ENCODE measurements at places on chromosomes 3 and 15.

DNA sequence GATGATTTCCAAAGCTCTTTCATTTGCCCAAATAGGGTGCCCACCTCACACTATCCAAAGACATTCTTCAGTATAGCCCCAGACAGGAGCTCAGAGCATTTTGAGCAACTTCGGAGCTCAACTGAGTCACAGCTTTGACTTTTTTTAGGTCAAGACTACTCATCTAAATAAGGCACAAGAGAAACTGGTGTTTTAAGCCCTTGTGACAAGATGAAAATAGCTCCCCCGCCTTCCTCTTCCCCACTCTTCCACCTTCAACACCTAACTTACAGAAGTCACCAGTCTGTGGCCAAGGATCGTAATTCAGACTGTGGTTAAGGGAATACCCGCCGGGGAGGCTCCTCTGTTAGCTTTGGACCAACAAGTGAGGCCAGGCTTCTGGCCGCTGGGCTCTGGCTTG is 60.4 kb upstream of the CA12 start:
- DNase-seq: no peak

GRCh38 chr3:23740517-23740965 is 65.2 kb upstream of the UBE2E1 start:
- DNase-seq: no peak

DNA sequence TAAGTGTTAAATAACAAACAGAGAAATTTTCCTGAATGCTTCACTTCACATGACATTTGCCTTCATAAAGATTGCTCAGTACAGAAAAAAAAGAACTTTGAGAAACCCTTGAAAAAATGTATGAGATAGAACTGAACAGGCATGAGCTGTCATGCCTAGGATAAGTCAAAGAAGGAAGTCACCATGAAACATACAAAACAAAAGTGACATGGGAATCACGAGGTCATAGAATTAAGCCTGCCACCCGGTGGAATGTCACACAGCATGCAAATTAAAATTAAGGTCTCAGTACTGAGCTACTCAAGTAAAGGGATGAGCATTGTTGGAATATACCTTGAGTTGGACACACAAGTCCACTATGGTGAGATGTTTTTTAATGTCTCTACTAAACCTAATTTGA is 652.5 kb upstream of the NECTIN3 start:
- no peak for DNase-seq

DNA sequence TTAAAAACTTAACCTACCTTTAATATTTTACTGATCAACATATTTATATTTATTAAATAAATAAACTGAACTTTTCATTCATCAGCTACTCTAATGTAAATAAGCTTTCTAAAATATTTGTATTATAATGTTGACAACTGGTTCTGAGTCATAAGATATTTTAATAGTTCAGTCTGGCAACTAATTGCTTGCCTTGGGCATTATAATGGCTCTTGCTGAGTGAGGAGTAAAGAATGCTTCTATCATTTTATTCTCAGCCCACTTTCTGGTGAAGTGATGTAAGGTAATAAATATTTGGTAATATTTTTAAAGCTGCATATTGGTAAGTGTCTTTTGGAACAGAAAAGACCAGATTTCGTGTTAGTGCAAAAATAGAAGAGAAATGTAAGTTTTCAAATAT is 81.5 kb downstream of the DIPK2A start:
- DNase-seq: no peak

DNA sequence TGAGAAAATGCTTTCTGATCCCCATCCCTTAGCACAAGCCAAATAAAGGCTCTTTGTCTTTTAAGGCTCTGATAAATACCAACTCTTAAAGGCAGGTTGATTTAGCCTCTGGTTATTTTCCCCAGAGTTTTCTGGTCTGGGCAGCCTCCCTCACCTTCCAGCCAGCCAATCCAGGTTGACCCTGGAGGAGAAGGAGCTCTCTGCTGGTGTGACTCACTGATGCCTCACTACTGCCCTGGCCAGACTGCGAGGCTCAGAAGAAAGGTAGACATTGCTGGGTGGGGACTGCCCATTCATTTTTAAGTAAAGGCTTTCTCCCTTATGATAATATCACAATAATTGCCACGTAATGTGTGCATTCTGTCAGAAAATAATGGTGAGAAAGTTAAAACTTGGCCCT is 37.1 kb downstream of the SLCO3A1 start:
- no peak for DNase-seq

DNA sequence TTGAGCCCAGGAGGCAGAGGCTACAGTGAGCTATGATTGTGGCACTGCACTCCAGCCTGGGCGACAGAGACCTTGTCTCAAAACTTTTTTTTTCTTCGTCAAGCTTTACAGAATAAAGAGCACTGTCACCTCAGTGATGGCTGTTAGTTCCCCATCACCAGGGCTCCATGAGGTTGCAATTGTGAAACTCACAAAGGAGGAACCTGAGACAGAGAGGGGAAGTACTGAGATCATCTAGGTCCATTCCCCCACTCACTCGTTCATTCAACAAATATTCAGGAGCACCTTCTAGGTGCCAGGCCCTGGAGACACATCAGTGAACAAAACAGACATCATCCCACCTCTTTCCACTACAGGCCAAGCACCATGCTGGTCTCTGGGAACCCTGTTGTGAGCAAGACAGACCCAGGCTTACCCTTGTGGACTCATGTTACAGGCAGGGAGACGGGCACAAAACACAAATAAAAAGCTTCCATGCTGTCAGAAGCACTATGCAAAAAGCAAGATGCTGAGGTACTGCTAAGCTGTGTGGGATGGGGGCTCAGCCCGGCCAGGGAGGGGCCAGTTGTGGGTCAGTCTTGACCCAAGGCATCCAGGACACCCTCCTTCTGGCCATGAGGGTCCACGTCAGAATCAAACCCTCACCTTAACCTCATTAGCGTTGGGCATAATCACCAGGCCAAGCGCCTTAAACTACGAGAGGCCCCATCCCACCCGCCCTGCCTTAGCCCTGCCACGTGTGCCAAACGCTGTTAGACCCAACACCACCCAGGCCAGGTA is 2.1 kb upstream of the RHO start:
- no peak for DNase-seq

- no peak for DNase-seq
These were observed 104.2 kb downstream of the DGKG start for GRCh38 chr3:186257866-186258265.

DNA sequence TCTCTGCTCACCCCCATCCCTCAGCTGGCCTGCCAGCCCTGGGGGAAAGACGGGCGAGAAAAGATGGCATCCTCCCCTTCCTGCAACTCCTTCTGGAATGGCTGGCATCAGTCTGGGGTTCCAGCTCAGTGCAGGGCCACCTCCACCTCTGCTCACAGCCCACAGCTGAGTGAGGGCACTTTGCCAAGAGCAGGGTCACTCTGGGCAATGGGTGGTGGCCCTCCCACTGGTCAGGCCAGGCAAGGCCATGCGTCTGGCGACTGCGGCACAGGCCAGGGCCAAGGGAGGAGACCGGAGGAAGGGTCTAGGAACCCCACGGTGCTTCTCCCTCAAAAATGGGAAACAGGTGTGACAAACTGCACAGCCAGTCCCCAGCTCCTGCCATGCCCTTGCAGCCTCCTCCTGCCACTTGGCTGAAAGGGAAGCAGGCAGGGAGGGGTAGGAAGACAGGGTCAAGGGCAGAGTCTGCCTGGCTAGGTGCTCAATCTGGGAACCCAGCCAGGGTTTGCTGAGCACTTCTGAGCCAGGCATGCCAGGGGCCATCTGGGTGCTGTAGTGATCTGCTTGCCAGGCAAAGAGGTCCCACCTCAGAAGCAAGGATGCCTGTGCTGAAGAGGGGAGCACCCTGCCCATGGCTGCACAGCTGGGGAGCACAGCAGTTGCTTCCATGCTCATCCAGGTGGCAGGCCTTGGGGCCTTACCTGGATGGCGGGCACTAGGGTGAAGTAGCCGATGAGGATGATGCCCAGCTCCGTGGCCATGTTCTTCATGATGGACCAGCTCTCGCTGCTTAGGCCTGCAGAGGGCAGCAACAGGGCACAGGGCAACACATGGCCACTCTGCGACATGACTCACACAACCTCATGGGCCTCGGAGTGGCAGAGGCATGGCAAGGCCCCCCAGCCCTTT is 41.2 kb downstream of the PTPN23 start:
- peak; percentile 58 for DNase-seq

- DNase-seq: no peak
These were observed 611 bp upstream of the USP19 start for GRCh38 chr3:49121132-49121736.

- no peak for DNase-seq
These were observed 16.4 kb downstream of the CCDC12 start for GRCh38 chr3:46960081-46960701.

DNA sequence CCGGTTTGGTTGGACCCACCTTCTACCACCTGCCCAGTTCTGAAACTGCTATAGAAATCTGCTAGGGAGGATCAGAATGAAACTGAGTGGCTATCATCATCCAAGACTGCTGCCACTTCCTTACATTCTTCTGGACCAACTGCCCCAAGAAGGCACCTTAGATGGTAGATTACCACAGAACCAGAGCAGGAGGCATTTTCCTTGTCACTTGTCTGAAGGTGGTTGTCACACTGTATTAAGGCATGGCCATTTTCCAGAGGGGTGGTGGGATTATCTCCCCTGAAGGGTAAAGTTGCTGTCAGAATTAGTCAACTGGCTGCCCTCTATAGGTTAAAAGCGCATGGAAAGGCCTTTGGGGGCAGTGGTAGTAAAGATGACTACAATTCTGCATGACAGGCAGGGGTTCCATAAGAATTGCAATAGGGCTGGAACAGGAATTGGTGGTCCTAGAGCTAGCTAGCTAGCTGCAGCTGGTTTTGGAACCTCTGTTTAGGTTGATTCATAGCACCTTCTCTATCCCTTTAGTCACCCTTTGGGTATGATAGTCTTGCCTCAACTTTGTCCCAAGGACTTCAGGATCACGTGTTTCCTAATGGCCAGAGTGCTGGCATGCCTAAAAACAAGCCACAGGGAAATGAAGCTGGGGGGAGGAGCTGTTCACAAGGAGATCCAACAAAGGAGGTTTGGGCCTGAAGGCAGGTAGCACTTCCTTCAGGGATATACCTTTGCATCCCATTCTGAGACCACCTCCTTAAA is 4.8 kb upstream of the CSPG5 start:
- no peak for DNase-seq

DNA sequence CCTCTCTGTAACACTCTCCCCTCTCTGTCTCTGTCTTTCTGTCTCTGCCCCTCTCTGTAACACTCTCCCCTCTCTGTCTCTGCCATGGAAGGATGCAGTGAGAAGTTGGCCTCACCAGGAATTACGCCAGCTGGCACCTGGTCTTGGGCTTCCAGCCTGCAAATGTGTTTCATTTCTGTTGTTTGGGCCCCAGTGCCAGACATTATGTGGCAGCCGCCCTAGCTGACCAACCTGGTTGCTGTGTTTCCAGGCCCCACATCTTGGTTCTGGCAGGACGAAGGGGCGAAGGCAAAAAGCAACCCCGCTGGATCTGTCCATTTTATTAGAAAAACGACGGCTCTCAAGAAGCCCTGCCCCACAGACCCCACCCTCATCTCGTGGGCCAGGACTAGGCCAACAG is 5.2 kb upstream of the ZXDC start:
- DNase-seq: peak; percentile 62

DNA sequence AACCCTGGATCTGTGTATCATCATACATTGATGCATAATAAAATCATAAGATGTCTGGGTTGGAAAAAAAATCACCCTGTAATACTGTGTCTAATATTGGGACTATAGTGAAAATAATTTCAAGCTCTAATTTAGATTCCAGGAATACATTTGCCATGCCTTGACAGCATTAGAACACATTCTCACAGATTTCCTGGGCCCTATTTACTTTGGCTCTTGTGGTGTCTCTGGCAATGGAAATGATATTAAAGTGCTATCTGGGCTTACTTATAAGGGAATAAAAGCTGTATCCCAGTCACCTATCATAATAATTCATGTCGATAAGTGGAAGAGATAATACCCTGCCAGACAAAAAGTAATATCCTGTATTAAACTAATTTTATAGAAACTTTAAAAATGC is 472.0 kb downstream of the ZPLD1 start:
- no peak for DNase-seq

GRCh38 chr15:63915209-63915872 is 81.6 kb upstream of the HERC1 start:
- DNase-seq: peak; percentile 56

DNA sequence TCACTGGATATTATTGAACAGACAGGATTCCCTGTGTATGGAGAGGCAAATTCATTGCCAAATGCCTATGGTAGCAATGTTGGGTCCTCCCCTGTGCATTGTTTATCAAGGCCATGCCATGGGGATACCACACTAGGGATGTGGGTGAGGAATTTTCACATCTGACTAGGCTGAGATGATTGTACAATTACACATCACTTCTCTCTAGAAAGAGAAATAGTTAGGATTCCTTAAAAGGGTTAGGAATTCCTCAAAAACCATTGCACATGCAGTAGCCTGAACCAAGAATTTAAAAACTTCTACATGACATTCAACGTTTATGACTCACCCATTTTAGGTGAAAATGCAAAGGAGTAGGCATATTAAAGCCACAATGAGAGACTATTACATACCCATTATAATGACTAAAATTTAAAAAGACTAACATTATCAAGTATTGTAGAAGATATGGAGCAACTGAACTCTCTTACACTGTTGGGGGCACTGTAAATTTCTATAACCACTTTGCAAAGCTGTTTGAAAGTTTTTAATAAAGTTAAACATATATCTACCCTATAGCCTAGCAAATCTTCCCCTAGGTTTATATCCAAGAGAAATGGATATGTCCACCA is 175.9 kb downstream of the THRB start:
- DNase-seq: no peak

DNA sequence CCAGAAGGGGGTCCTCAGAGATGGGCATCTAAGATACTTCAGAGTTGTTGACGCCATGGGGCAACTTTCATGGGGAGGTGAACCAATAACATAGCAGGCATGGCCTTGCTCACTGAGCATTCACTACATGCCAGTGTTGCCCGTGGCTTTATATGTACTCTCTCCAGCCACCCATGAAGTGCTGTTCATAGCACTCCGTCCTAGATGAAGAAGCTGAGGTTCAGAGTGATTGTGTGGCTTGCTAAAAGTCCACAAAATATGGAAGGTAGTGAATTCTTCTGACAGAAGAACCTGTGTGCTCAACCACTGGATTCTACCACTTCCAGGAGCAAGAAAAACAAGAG is 9.8 kb upstream of the SEMA4B start:
- DNase-seq: no peak

DNA sequence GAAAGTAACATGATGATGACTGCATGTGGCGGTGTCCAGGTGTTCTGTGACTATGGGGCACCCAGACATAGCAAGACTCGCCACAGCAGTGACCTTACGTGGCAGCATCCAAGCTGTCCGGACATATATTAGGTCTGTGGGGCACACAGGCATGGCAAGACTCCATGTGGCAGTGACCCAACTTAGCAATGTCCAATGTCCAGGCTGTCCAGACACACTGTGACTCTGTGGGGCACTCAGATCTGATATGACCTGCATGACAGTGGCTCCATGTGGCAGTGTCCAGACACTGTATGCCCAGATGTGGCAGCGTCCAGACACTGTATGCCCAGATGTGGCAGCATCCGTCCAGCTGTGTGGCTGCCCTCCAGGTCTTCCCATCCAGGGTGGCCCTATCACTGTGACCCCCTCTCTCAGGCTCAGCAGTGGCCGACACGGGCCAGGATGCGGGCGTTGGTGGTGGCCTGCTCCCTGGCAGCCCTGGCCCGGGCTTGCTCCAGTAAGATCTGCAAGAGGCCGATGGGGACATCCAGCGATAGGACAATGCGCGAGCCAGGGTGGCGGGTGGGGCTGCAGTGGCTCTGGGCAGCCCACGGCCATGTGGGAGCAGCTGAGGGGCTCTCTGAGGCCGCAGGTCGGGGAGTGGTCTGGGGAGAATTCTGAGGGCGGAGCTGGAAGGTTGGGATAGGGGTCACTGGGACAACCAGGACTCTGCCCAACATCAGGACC is 1.1 kb downstream of the UCN2 start:
- DNase-seq: no peak

- DNase-seq: no peak
These were observed 268.2 kb upstream of the UMPS start for GRCh38 chr3:124461838-124462632.
